Stimulated activated naive CD8-positive, alpha-beta T cell treated with anti-CD3 and anti-CD28 coated beads, Interleukin-15, amount 100 ng/mL, for 72 hours (primary cell): ENCODE measurements at places on chromosomes 2 and 18.
A peak's percentile ranks its signal among the peaks of the same experiment; 100 is the strongest.

- no peak for DNase-seq
Measured at GRCh38 chr2:163647300-163647699, 88.5 kb downstream of the FIGN start.

GRCh38 chr2:9654452-9655100 lies 23.8 kb upstream of the YWHAQ start:
- no peak for DNase-seq

GRCh38 chr2:56515399-56515798 lies 331.6 kb downstream of the CCDC85A start:
- DNase-seq = no peak

GRCh38 chr2:168147830-168148794 lies 99.3 kb downstream of the STK39 start:
- no peak for DNase-seq

- no peak for DNase-seq
Measured at GRCh38 chr2:159070235-159070634, 101.8 kb downstream of the TANC1 start.

GRCh38 chr2:11744631-11745394 lies 1.6 kb upstream of the LPIN1 start:
- no peak for DNase-seq

DNA sequence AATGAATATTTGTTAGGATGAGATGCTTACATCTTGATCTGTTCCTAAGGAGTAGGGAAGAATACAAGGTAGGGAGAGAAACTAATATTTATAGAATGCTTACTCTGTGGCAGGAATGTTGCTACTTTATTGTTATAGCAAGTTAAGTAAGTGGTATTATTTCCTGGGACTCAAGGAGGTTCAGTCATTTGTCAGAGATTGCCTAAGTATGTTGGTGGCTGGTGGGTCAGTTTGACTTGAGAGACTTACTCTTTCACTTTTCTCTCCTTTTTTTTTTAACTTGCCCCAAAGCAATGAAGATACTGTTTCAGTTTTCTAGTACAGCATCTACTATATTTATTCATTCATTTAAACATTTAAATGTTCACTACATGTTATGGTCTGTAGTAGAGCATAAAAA lies 209.2 kb upstream of the STON1 start:
- DNase-seq = no peak

- no peak for DNase-seq
Measured at GRCh38 chr2:184577743-184578142, 20.6 kb upstream of the ZNF804A start.

DNA sequence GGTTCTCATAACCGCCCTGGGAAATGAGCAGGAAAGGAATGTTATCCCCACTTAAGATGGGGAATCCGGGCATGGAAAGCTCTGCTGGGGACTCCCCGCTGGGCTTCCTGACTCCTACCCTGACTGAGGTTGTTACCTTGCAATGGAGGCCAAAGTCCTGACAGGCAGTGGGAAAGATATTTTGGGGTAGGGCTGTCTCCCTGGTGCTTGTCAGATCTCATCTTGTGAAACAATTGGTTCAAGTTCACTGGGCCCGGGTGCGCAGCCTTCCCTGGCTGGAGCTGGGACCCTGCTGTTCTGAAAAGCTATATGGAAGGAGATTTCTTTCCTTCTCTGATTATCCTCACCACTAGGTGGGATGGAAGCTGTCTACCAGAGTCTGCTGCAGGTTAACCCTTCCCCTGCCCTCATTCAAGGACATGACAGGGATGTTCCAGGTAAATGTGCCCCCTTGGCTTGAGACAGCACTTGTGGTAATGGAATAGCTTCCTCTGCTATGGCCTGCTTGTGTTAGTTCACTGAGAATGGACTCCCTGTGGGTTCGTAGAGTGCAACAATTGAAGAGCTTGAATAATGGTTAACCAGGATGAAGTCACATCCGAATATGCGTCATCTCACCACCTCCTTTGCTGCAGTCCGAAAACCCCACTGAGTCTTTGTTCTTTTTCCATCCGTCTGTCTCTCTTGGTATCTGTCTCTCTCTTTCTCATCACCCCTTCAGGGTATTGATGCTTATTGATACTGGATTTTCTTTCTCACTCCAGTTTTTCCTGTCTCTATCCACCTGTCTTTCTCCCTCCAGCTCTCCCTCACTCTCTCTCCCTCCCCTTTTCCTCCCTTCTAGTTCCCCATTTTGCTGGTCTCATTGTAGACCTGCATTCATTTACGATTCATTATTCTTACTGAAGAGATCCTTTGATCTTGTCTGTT lies 67.8 kb upstream of the EPAS1 start:
- DNase-seq = peak; percentile 13

- DNase-seq = no peak
Measured at GRCh38 chr2:32805104-32806095, 141.4 kb upstream of the LTBP1 start.

GRCh38 chr2:209767316-209767715 lies 4.3 kb upstream of the UNC80 start:
- DNase-seq = no peak

DNA sequence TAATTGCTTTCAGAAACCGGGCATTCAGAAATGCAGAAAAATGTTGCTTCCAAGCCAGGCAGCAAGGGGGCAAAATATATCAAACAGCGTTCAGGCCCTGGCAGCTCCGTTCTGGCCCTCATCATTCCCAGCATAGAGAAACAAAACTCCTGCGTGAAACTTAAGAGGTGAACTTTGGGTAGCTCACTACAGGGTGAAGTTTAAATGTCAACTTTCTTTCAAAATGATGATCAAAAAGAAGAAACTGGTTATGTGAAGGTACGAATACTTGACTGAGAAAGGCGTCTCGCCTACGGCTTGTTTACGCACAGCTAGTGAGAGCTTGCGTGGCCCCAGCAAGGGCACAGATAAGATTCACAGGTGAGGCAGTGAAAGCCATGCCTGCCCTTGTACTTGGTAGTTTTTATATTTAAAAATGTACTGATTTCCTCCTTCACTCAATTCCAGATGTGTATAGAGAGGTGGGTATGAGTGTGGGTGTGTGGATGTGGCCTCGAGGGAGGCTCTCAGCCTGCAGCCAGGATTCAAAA lies 127.5 kb downstream of the NFATC1 start:
- DNase-seq = peak; percentile 77

DNA sequence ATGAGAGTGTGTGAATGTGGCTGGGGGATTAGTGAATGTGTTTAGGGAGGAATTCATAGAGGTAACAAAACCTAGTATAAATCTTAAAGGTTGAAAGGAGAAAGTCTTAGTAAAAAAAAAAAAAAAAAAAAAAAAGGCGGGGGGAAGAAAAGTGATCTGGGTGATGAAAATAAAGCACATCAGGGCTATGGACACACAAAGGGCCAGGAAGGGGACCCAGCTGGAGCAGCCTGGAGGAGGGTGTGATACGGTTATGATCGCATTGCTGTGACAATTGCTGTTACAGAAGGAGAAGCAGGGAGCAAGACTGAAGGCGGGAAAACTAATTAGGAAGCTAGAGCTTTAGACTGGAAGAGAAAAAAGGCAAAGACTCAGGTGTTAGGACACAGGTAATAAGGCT lies 85.4 kb downstream of the DLGAP1 start:
- no peak for DNase-seq

- DNase-seq = no peak
Measured at GRCh38 chr2:12493031-12493513, 223.7 kb upstream of the TRIB2 start.

DNA sequence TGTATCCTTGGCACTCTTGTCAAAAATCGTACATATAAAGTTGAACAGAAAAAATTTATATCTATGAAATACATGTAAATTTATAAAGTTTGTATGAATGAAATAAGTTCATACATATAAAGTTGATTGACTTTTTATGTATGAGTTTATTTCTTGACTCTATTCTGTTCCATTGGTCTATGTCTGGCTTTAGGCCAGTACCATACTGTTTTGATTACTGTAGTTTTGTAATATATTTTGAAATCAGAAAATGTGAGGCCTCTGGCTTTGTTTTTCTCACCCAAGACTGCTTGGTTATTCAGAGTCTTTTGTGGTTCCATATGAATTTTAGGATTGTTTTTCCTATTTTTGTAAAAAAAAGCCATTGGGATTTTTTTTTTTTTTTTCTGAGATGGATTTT lies 41.8 kb upstream of the SP9 start:
- no peak for DNase-seq

DNA sequence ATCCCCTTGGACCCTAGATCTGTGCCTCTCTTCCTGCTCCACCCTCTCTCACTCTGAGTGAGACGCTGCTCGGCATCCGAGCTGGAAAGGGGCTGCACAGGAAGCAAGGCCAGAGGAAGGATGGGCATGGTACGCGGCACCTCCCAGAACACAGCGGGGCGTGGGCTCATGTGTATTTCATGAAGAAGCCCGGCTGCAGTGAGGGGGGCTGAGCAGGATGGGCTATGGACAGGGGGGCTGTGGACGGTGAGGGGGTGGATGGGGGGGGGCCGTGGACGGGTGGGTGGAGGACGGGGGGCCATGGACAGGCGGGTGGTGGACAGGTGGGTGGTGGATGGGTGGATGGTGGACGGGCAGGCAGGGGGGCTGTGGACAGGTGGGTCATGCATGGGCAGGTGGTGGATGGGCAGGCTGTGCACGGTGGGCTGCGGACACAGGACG lies 28.5 kb downstream of the SLC66A2 start:
- no peak for DNase-seq

GRCh38 chr2:230569298-230569697 lies 143.3 kb upstream of the CAB39 start:
- DNase-seq = no peak

DNA sequence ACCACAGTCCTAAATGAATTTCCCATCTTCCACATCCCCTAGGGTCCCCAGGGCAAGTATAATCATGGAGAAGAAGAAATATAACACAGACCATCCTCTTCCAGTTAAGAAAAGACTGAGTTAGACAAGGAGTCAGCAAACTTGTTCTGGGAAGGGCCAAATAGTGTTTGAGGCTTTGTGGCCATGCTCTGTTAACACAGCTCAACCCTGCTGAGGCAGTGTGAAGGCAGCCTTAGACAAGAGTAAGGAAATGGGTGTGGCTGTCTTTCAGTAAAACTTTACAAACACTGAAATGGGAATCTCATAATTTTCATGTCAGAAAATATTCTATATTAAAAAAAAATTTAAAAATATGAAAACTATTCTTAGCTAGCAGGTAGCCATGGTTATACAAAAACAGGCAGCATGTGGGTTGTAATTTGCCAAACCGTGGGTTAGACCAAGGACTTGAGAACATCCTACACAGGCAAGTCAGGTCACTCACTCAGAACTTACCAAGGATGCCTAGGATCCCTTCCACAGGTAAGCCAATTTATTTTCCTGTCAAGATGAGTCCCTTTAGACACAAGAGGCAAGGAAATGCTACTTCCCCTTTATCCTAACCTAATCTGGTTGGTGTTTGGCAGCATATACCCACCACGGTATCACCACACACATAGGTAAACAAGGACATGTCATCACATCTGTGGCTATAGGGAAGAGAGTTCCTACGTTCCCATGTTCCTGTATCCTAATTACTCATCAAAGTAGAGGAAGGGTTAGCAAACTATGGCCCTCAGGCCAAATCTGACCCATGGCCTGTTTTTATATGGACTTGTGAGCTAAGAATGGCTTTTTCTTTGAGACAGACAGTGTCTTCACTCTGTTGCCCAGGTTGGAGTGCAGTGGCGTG lies 31.9 kb downstream of the C2orf74 start:
- DNase-seq = no peak

DNA sequence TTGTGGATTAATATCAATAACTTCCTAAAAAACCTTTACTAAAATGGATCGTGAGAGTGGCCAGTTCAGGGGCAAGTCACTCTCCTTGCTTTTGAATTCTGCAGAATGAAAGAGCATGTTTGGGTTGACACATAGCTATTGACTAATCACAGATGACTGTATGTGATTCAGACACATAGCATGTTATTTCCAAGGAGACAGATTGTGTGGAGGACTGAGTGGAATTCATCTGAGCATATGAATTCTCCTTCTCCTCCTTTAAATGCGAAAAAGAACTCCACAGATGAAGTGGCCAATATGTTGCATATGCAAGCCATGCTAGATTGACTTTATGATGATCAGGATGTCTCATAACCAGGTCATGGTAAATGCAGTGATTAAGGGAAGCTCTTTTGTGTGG lies 249.4 kb upstream of the FAM98A start:
- DNase-seq = no peak

DNA sequence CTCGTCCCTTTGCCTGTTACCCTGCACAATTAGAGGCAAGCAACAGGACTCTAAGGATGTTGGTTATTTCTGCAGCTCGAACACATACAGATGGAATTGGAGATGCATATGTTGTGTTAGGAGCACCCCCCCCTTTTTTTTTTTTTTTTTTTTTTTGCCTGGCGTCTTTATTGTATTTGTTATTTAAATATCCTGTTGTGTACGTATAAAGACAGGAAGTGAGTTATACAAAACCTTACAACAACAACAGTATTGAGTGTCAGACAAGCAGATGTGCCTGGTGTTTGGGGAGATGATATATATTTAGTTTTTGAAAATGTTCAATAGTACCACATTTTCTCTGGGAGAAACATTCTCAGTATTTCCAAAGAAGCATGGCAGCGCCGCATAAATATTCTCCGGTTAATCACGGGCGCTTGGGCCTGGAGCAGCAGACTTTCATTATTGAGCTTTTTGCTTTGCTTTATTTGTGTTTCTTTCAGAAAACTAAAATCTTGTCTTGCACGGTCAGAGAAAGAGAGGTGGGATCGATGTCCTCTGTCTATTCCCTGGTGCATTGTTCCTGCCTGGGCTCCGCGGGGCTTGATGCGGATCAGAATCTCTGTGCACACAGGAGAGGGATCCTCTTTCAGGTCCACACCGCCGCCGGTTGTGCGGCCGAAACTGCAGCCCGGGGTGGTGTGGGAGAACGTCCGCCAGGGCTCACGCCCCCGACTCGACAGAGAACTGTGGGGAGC lies 23.2 kb upstream of the ZNF516 start:
- DNase-seq = no peak

DNA sequence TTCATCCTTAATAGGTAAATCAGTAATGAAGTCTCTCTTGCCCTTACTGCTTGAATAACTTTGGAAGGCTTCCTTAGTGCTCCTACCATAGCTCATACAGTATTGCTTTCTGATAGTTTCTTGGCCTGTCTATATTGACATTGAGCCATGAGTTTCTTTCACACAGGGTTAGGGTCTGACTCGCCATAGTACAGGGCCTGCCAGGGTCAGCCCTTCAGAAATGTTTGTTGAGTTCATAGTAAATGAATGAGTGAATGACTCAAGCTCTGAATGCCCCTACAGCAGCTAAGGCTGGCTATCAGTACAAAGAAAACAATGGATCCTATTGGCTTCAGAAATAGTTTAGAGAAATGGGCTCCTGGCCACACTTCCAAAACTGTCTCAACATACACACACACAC lies 65.0 kb upstream of the LRATD1 start:
- no peak for DNase-seq

DNA sequence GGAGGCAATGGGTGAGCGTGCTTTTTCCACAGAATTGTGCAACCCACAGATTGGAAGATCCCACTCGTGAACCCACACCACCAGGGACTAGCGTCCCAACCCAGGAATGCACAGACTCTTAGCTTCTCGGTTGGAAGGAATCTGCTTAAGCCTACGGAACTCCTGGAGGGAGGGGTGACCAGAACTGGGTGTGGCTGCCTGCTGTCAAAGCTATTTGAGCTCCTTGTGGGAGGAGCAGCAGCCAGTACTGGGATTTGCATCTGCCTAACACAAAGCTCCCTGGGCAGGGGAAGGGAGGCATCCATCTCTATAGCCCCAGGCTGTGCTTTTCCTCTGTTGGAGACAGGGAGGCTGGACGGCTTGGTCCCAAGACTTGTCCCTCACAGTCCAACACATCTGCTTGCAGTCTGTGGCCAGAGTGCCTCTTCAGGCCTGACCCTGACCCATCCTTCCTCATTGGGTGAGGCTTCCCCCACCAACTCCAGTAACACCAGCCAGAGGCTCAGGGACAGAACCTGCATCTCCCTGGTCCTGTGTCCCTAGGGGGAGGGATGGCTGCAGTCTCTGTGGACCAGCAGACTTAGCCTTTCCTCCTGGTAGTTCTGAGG lies 27.9 kb downstream of the HNMT start:
- no peak for DNase-seq
